GF-D8 (cell line): ENCODE measurements at places on chromosomes 3 and 15.

DNA sequence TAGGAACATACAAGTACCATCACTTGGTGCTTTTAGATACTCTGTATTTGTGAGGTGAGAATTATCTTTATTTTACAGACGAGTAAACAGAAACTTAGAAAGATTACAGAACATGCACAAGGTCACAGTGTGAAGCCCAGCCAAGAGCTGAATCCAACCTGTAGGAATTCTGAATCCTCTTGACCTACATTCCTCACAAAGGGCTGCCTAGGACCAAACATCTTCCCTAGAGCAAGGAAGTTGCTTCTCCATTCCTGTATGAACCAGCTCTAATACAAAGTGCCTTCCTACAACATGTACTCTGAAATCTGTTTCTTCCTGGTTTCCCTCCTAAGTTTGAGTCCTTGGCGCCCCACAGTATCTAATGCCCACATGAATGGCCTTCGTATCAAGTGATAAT is 2.9 kb downstream of the HDGFL3 start:
- DNase-seq: no peak

GRCh38 chr15:63556246-63556645 is 40.9 kb upstream of the FBXL22 start:
- DNase-seq: no peak

GRCh38 chr15:70629735-70630273 is 133.6 kb downstream of the UACA start:
- DNase-seq: no peak

GRCh38 chr15:32870240-32871033 is 152.6 kb downstream of the GREM1 start:
- DNase-seq: no peak
